ENCODE measurements at places on chromosomes 5 and 9. TPM values are rescaled to one million over a fixed set of nuclear protein-coding genes. Genes with fewer than 3 reads are reported as not detected.

Gene SLC46A2
- total RNA-seq, result not detected

Gene TAF11L10
- total RNA-seq, result not detected

Gene PDCD1LG2
- 2.2 TPM for total RNA-seq

Gene ADGRV1
- total RNA-seq, result not detected

GRCh38 chr5:40206030-40206429, 473.7 kb upstream of the PTGER4 start:
- no peaks in the 10 kb centered on the region for H3K27me3 ChIP-seq
- peaks cover 2% of the 10 kb centered on the region for H3K4me1 ChIP-seq
- H3K36me3 ChIP-seq, result peaks cover 5% of the 10 kb centered on the region
- no peak for DNase-seq
- H3K4me3 ChIP-seq, result no peak overlapping the region

- no peaks in the 10 kb centered on the region for H3K36me3 ChIP-seq
- DNase-seq, result no peak
- H3K4me3 ChIP-seq, result no peak overlapping the region
- H3K27me3 ChIP-seq, result peaks cover 2% of the 10 kb centered on the region
- no peak overlapping the region for H3K27ac ChIP-seq
- H3K4me1 ChIP-seq, result no peaks in the 10 kb centered on the region
These were observed 226.4 kb upstream of the WWC1 start for GRCh38 chr5:168064933-168065622.

DNA sequence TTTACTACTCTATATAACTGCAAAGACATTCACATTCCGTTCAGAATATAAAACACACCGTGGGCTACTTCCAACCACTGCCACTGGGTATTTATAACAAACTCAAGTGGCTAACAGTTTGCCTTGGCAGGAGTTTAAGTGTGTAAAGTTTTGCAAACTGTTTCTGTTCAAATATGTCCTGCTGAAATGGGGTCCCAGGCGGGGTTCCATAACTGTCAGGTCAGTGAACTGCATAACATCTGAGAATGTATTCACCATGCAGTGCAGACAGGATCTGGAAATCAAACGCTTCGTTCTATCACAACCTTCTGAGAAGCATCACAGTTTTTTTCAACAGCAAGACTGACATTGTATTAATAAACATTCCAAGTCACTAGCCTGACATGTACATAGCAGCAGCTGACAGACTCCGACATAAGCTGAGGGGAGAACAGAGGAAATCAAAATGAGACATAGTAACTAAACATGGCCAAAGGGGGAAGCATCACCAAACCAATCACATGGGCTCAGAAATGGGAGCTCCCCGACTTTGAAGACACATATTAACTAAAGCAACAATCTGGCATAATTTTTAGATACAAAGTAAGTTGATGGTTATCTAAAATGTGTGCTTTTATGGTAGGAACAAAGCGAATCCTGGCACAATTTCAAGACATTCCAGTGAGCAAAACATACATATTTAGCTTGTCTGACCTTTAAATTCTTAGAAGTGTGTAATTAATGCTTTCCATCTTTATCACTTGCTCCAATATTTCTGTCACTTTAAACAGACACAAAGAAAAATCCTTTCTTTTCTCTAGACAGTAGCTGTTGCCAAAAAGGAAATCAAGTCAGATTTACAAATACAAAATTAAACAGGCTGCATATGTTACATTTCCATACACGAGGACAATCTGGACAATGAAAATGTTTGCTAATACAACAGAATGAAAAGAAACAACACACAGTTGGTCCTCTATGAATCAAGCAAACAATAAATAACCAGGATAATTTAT, 156.8 kb downstream of the MAPKAP1 start:
- no peak for DNase-seq
- no peak overlapping the region for H3K4me3 ChIP-seq
- no peaks in the 10 kb centered on the region for H3K36me3 ChIP-seq
- H3K27me3 ChIP-seq, result no peaks in the 10 kb centered on the region
- H3K27ac ChIP-seq, result no peak overlapping the region

Data from activated CD4-positive, alpha-beta T cell treated with anti-CD3 and anti-CD28 coated beads, Interleukin-2, amount 10 ng/mL, durations not matched to agents 7 days and 5 days (primary cell).